Stimulated activated CD8-positive, alpha-beta memory T cell treated with anti-CD3 and anti-CD28 coated beads, Interleukin-4, amount 100 ng/mL, for 1 hour (primary cell): ENCODE measurements at places on chromosomes 1 and 21.

- DNase-seq = no peak
Observed at GRCh38 chr1:12604114-12604874, 13.7 kb downstream of the DHRS3 start.

DNA sequence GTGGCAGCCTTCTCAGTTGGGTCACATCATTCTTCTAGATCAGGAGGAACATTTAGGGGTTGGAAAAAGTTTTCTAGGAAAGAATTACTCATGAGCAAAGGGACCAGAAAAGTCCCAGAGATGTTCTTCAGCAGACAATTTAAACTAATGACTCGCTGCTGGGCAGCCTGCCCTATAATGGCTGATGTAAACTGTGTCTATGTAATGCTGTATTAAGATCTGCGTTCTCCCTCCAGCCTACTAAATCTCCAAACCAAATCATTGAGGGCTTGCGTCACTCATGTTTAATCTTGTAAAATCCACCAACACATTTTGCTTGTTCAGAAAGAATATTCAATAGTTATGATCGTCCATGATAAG lies 92.1 kb downstream of the LRRC8C start:
- DNase-seq = no peak

DNA sequence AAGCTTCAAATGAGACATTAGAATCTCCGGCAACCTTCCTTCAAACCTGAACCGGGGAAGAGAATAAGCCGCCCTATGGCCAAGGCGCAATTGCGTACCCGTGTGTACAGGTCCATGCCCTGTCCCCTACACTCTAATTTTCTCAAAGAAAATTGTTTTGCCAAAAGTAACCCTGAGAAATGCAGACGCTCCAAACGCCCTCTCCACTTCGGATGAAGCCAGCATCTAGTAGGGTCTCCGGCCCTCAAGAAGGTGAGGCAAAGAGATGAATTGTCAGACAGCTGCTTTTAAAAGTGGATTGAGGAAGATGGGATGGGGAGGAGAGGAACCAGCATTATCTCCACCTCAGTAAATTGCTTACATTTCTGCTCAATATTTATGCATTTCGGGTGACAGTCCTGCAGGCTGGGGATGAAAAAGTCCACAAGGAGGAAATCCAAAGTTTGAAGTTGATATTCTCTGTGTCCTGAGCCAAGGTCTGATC lies 630 bp upstream of the LHX9 start:
- no peak for DNase-seq

GRCh38 chr1:160767395-160768294 lies 28.3 kb upstream of the LY9 start:
- DNase-seq = no peak

DNA sequence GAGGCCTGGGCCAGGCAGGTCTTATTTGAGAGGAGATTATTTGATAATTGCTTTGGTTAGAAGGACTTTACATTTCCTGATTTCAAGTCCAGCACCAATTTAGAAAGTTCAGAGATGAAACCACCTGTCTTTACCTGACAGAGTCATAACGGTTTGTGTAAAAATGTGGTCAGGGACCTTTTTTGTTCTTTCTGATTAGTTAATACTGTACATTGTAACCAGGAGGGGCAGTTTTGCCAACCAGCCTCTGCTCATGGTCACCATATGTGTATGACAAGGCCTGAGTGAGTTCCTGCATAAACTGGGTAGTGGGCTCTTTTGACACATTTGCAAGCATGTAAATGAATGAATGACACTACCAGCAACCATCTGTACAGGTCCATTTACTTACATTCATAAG lies 55.8 kb downstream of the VANGL1 start:
- DNase-seq = no peak

DNA sequence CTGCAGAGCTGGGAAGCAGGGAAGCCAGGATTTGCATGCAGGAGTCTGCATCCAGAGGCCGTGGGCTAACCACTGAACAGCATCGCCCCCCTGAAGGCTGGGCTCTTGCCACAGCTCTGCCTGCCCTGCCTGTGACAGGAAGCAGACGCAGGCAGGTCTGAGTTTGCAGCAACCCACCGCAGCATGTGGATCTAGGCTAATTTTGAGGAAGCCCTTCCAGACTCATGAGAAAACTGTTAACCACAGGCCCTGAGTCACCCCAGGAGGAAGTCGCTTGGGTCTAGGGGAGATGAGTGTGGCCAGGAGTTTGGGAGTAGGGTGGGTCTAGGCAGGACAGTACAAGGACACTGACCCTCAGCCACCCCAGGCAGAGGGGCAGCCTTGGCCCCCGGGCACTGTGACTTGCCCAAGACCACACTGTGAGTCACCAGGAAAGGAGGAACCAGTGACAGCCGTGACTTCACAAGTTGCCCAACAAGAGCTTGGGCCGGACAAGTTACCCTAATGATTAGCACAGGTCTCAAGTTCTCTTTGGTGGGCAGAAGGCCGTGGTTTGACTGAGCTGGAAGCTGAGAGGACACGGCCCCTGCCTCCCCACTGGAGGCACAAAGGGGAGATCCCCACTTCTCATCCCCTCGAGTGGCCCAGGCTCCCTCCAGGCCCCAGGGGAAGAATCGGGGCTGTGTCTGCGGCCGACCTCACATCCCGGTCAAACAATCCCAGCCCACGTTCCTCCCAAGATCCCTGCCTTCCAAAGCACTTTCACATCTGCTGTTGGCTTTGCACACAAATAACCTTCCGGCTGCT lies 826 bp downstream of the LAPTM5 start:
- DNase-seq = no peak

DNA sequence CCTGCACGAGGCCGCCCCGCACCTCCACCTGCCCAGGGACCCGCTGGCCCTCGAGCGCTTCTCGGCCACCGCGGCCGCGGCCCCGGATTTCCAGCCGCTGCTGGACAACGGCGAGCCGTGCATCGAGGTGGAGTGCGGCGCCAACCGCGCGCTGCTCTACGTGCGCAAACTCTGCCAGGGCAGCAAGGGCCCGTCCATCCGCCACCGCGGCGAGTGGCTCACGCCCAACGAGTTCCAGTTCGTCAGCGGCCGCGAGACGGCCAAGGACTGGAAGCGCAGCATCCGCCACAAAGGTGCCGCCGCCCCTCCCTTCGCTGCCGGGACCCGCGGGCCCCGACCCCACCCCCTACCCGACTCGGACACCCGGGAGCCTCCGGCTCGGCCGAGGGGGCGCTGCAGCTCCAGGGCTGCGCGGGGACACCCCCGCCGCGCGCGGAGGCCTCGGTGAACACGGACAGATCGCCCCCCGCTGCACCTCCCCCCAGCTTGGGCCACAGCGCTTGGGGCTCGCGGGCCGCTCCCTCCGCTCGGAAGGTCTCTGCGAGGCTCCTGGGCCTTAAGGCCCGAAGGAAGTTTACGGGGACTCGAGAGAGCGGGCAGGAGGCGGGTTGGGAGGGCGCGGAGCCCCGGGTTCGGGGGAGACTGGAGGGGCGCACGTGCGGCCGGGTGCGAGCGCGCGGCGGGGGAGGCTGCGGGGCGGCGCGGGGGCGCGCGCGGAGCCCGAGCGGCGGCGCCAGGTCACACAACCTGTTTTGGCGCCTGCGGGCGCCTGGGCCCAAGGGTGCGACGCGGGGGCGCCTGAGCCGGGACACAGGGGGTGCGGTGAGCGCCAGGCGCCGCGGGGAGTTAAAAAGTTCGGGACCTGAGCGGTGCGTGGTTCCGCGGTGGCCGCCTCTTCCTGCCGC lies 1.2 kb downstream of the SAMD11 start:
- no peak for DNase-seq

DNA sequence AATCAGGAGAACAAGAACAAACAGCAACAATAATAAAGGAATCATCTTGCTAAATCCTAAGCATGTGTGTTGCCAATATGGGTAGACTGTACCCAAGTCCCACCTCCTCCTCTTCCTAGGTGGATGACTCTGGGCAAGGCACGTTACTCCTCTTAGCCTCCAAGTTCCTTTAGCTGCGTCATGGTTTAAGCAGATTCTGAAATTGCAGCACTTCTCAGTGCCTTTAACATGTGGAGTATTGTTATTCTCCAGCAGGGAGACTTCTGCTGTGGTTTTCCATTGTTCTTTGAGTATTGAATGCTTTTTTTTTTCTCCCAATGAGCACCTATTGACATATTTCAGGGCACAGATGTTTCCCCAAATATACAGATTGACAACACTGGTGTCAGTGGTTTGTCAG lies 15.5 kb downstream of the ARHGEF10L start:
- no peak for DNase-seq

- no peak for DNase-seq
Observed at GRCh38 chr1:89355056-89355455, 8.8 kb upstream of the GBP6 start.

- no peak for DNase-seq
Observed at GRCh38 chr21:45306832-45307571, 19.3 kb upstream of the POFUT2 start.

DNA sequence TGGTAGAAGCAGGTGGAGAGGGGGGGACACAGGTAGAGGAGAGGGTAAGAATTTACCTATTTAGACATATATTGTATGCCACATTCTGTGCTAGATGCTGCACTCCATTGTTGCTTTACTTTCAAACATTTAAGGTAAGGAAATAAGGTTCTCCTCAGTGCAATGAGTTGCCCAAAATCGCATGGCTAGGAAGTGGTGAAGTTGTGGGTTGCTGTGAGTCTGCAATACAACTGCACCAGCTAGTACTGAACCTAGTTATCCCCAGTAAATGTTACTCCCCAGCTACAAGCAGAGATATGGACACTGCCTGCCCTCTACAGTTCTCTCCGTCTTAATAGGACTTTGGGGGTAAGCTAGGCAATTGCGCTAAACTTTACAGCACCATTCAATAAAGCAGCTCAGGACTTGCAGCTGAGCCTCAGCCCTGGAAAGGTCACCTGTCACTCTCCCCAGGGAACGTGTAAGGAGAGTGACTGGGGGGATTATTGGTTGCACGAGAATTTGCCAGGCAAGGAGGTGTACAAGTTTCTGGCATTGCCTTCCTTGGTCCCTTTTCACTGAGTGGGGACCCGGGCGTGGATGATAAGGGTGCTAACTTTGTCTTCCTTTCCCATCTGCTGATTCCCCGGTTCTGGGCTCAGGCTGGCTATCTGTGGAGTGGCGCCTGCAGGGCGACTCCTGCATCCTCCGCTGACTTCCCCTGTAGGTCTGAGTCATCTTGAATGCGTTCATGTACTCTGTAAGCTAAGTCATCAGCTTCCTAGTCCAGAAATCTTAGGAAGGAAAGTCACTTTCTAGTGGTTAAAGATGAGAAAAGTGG lies 71.3 kb upstream of the CNTN2 start:
- DNase-seq = no peak
